ENCODE measurements at places on chromosomes 16 and 17. TPM values are rescaled to one million over a fixed set of nuclear protein-coding genes. Genes with fewer than 3 reads are reported as not detected.

Gene KRTAP17-1
- total RNA-seq: not detected

Gene PYY
- total RNA-seq: not detected

Gene OMG
- total RNA-seq: 0.20 TPM

Gene SEC14L5
- total RNA-seq: 0.13 TPM

Gene LRRC37A3
- total RNA-seq: 19.1 TPM

Gene ZFPM1
- 11.0 TPM for total RNA-seq

Gene MEOX1
- 16.2 TPM for total RNA-seq

All from activated naive CD4-positive, alpha-beta T cell treated with anti-CD3 and anti-CD28 coated beads, Interleukin-2, amount 10 ng/mL, durations not matched to agents 5 hours and 36 hours (primary cell).